ENCODE measurements at places on chromosomes 2 and 18.

- no peak for DNase-seq
Measured at GRCh38 chr2:233334915-233335314, 19.4 kb upstream of the DGKD start.

DNA sequence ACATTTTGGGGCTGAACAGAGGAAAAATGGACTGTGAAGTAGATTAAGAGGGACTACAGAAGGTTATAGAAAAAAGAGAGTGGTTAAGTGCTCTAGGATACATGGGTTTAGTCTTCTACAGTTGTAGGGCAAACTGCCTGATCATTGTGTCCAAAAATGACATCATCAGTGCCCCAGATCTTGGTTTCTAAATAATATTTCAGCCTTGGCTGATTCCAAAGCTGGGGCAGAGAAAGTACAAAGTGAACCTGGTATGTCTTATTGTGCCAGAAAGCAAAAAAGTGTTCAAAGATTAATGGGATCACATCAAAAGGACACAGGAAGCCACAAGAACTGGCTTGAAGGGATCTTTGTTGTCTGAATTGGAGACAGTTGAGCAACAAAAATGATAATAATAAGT, 97.1 kb upstream of the ZNF521 start:
- no peak for DNase-seq

DNA sequence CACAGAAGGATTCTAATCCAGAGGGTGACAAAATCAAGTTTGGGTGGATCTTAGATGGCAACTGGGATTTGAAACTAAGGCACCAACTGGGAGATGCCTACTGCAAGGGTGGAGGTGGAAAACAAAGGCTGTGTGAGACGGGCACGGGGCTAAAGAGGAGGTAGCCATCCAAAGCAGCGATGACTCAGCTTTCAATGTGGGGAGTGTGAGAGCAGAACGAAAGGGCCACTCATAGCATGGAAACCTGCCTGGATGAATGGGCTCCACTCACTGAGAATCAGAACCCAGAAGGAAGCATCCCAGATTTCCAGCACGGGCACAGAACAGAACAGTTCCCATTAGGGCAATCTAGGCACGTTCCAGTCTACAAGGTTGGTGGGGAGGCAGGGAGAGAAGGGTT, 159.5 kb downstream of the COL4A4 start:
- no peak for DNase-seq

- DNase-seq = no peak
Measured at GRCh38 chr2:208024091-208024490, 1.2 kb downstream of the PLEKHM3 start.

DNA sequence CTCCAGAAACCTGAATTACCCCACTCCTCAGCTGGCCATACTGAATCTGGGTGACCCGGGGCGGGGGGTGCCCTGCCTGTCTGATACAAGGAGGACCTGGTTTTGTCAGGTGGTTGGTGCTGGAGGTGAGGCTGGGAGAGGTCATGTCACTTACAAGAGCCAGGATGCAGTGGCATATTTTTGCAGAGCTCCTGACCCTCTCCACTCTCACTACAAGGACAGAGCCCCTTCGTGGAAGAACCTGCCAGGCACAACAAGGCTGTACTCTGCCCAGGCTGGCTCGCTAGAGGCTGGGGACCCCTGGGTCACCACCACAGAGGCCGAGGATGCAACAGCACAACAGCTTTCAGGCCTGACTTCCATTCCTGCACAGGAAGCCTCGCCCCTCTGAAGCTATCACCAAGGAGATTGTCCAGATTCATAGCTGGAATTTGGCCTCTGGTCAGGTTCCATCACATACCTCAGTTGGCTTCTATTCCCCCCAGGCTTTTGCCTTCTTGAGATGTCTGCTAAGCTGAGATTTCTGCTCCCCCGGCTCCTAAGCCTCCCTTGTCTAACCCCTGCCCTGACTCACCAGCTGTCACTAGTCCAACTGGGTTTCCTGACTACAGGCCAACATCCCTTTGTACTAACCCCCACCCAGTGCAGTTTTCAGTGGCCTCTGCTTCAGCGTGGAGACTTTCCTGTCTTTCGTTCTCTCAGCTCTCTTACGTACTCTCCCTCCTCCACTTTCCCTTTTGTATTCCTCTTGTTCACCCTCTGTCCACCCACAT, 132.5 kb upstream of the EPAS1 start:
- no peak for DNase-seq

GRCh38 chr2:128612628-128613027, 294.0 kb upstream of the HS6ST1 start:
- DNase-seq = no peak

GRCh38 chr18:49345931-49346696, 114.3 kb downstream of the DYM start:
- no peak for DNase-seq

- no peak for DNase-seq
Measured at GRCh38 chr2:226380679-226381078, 418.9 kb downstream of the IRS1 start.
